ENCODE measurements at places on chromosomes 16 and 17.
A peak's percentile ranks its signal among the peaks of the same experiment; 100 is the strongest.

DNA sequence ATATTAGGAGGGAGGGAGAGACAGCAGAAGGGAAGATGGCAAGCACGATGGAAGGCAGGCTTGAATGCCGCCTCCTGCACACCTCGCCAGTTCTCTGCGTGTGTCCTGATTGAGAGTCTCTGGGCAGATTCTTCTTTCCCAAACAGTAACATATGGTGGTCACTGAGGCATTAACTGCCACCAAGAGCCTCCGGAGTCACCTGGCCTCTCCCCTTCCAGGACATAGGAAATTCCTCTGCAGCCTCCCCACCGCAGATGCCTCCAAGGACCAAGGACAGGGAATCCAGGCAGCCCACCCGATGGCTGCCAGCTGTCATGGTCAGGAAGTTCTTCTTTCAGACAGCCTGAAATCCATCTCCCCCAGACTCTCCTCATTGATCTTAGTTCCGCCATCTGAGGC lies 149.3 kb downstream of the ENGASE start:
- DNase-seq, result no peak

- DNase-seq, result no peak
Measured at GRCh38 chr17:48056879-48057278, 8.7 kb downstream of the NFE2L1 start.

- no peak for DNase-seq
Measured at GRCh38 chr17:33012522-33013033, 20.9 kb downstream of the SPACA3 start.

GRCh38 chr16:73106329-73107034 lies 58.6 kb upstream of the ZFHX3 start:
- DNase-seq, result no peak

- DNase-seq, result peak; percentile 68
Measured at GRCh38 chr16:71542377-71542776, 16.2 kb downstream of the CHST4 start.
